Tongue (tissue), 3 donors: ENCODE measurements at places on chromosomes 5 and 9.
A peak's percentile ranks its signal among the peaks of the same experiment; 100 is the strongest.

GRCh38 chr9:118059484-118060278 is 355.5 kb downstream of the TLR4 start:
- peak; percentile 53 for DNase-seq

- no peak for DNase-seq
These were observed 17.8 kb downstream of the SPINK1 start for GRCh38 chr5:147813696-147814095.

DNA sequence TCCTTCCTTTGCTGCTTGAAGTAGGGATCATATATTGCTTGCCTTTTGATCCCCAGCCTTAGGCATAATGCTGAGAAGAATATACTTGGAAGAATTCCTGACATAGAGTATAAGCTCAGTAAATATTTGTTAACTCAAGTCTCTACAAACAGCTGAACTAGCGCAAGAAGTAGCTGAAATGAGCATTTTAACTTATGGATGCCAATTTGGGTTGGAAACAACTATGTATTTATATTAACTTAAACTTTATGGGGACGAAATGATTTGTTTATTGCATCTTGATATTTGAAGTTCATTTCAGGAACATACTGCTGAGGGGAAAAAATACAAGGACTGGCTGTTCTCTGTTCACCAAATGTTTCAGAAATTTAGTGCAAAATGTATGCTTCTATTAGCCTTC is 258.7 kb downstream of the CDH12 start:
- DNase-seq = peak; percentile 20

DNA sequence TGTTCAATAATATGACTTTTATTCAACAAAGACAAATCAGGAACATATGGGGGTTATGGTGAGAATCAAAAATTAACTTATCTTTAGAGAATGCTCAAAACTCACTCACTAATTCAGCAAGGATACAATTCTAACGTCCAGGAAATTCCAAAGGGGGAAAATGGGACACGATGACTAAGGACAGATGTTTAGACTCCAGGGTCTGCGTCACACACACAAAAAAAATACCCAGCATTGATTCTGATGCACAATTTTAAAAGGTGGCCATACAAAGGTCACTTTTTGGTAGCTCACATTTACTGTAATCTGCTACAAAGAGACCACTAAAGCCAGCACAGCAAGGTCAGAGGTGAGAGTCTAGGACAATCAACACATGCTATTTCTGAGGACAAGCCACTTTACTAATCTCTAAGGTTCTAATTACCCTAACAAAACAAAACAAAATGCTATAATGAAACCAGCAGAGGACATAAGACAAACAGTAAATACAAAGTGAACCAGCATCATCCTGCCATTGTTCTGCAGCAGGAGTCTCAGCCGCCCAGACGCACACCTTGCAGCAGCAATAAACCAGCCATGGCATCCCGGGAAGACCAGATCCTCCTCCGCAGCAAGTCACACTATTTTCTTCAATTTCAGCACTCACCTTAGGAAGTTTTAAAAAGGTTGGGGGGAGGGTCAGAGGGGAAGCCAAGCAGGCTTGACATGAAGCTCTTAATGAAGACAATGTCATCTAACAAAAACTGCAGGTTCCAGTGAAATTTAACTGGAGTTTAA is 57.8 kb downstream of the TTC39B start:
- DNase-seq = no peak

- no peak for DNase-seq
These were observed 1978.6 kb upstream of the CDH6 start for GRCh38 chr5:29214839-29215238.

GRCh38 chr9:135681161-135681560 is 18.1 kb downstream of the LCN9 start:
- DNase-seq = no peak

DNA sequence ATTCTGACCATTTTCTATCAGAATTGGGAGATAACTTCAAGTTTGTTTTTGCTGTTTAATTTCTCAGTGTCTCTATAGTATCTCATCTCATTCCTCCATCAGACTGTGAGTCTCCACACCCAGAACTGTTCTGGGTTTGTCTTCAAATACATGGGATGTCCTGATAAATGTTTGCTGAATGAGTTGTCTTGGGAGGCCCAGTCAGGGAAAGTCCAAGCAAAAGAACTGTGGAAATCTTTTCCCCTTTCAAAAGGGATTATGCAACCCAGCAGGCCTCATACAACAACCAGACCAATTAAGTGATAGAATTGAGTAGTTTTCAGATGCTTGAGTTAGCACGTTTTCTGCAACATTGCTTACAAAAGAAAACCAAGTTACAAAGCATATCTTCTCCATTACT is 324.4 kb downstream of the BRINP1 start:
- DNase-seq = no peak

- DNase-seq = no peak
These were observed 20.7 kb downstream of the IGIP start for GRCh38 chr5:140146523-140146842.

DNA sequence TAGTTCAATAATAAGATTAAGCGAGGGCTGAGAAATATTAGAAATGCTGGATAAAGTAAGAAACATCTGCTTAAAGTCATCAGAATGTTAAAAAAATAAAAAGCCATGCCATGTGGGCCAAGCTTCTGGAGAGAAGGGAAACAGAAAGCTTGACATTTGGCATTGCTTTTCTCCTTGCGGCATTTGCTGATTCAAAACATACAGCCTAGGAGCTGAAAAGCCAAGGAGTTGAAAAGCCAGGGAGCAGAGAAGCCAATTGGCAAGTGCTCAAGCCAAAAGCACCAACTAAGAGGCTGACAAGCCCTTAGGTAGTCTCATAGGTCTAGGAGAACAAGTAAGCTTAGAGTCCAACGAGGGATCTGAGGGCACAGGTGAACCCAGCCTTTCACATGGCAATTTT is 754.3 kb downstream of the TLE4 start:
- DNase-seq = peak; percentile 66

GRCh38 chr5:134171972-134172371 is 4.8 kb downstream of the SKP1 start:
- no peak for DNase-seq

- peak; percentile 15 for DNase-seq
These were observed 740.7 kb downstream of the CETN3 start for GRCh38 chr5:89668821-89669220.

- DNase-seq = no peak
These were observed 15.8 kb upstream of the FCN2 start for GRCh38 chr9:134864821-134865190.

DNA sequence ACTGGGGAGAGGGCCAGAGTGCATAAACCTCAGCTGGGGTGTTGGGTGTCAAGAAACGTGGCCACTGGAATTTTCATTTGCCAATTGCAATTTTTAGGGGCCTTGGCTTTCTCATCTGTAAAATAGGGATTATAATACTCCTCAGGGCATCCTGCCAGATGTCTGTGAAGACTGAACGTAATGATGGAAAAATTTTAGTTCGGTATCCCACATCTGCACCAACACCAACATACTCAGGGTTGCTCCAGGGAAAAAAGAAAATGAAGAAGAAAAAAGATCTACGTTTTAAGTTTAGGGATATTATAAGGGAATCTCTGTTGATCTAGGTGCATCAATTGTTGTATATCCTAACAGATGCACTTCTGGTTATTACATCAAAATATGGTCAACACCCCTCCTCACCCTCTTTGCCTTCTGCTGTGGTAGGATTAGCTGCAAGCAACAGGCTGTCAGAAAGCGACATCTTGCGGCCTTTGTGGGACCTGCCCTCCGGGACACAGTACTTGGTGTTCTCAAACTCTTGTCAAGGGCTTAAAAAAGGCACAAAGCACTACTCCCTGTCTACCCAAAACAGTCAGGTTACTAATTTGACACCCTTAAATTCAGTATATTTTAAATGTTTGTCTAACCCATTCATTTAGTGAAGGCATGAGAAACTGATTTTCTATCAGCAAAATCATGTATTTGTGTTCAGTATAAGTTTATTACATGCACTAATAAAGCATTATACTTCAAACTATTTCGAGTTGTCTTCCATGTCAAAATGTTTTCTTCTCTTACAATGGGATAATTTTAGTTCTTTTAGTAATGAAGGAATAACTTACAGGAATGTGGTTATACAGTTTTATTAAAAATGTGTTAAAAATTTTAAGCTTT is 8.3 kb upstream of the TBC1D2 start:
- peak; percentile 89 for DNase-seq

DNA sequence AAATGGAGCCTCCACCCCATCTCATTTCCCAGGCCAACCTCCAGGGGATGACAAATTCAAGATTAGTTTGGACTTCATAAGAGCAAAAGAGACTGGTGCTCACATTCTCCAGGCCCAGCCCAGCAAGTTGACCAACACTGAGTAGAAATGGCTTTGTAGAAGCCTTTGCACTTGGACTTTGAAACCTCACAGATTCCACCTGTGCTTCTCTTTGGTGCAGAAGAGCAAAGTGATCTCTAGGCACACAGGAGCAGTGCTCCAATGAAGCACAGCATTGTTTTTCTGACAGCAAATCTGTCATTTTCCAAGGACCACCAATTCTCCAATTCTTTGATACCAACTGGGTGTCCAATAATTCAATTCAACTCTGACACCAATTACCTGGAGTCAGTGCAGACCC is 17.1 kb upstream of the RNF145 start:
- DNase-seq = no peak

- peak; percentile 62 for DNase-seq
These were observed 179.0 kb downstream of the ROR2 start for GRCh38 chr9:91771027-91771426.

- DNase-seq = no peak
These were observed 56.7 kb upstream of the CARTPT start for GRCh38 chr5:71662381-71662780.

GRCh38 chr5:148734518-148734917 is 80.2 kb upstream of the HTR4 start:
- DNase-seq = no peak

- no peak for DNase-seq
These were observed 303.3 kb upstream of the CCNG1 start for GRCh38 chr5:163134061-163134460.

- DNase-seq = no peak
These were observed 1.3 kb downstream of the MACIR start for GRCh38 chr5:103259705-103260355.

GRCh38 chr5:16134204-16134603 is 45.4 kb downstream of the MARCHF11 start:
- DNase-seq = no peak

DNA sequence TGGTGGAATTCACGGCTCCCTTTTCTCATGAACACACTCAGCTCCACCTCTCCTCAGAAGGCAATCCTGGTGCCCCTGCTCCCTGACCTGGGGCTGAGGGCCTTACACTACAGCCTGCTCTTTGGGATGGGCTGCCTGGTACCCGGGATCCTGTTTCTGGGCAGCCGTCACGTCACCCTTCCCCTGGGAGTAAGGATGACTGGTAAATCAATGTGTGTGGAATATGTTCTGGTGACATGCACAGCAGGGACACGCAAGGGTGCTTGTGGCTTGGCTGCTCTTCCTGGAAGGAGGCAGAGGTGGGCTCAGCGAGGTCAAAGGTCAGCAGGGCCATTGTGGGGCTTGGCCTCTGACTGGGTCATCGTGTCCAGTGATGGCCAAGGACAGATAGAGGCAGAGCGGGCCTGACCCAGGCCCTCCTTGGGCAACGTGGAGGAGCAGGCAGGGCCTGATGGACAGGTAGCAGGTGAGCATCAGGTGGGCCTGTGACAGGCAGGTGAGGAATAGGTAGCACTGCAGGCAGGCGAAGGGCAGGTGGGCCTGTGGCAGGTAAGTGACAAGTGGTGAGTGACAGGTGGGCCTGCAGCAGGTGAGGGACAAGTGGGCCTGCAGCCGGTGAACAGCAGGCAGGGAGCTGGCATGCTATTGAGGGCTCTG is 399.4 kb upstream of the IRX4 start:
- DNase-seq = no peak

- DNase-seq = no peak
These were observed 79.5 kb upstream of the IL12B start for GRCh38 chr5:159409801-159410200.

- no peak for DNase-seq
These were observed 59.4 kb upstream of the CCDC112 start for GRCh38 chr5:115355767-115356381.

- DNase-seq = no peak
These were observed 11.3 kb upstream of the GGTA1 start for GRCh38 chr9:121510766-121511550.

DNA sequence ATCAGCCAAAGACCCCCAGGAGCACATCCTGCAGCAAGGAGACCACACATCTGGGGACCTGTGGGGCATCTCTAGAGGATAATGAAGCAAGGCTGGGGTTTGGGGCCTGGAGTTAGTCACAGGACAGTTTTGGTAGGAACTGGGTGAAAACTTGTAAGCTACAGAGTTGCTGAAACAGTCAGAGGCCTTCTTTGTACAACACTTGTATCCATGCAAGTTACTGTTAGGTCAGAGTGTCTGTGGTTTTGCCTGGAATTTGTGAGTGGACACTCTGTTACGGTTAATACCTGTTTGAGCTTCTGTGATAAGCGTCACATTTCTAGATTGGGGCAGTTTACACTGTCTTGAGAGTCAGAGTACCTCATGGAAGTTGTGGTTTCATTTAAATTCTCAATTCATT is 22.6 kb upstream of the ASPN start:
- no peak for DNase-seq

- DNase-seq = no peak
These were observed 46.5 kb downstream of the SVEP1 start for GRCh38 chr9:110532908-110533665.

DNA sequence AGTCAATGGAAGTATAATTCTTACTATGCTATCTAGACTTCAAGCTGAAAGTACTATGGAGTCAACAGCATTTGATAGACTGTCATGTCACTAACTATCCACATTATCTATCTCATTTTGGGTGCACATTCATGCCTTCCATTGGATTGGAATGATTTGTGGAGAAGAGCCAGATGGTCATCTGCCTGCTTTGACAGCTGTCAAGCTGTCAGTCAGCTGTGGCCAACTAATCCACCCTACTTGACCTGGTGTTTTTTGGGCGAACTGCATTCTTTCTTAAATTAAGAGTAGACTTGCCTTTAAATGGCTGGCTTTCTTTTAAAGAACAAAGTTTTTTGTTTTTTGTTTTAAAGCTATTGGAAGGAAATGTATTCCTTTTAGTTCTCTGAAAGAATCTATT is 151.5 kb downstream of the DCP2 start:
- DNase-seq = no peak

GRCh38 chr5:74028406-74028805 is 402.4 kb downstream of the ARHGEF28 start:
- DNase-seq = no peak

- DNase-seq = no peak
These were observed 570.6 kb downstream of the EFNA5 start for GRCh38 chr5:107100121-107100520.

DNA sequence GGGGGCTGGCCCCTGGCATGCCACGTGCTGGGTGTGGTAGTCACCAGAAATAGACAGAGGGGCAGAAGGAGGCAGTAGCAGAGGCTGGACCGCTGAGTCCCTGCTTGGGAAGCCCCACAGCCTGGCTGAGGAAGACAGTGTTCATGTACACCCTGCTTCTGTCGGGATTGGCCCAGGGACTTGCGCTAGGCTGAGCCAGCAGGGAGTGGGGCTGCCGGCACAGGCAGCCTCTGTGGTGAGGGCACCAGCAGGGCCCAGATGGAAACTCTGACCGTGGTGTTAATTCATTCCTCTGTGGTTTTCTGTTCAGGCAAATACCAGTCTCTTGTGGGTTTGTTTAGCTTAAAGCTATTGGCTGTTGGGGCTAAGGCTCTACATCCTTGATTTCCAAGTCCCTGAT is 108.6 kb upstream of the RAD23B start:
- DNase-seq = no peak
